ENCODE measurements at places on chromosomes 16 and 17. TPM values are rescaled to one million over a fixed set of nuclear protein-coding genes. Genes with fewer than 3 reads are reported as not detected.

HSD17B1 gene
- 0.63 TPM for total RNA-seq

LRRC37A gene
- total RNA-seq, result 1.8 TPM

OTOA gene
- 0.09 TPM for total RNA-seq

CBFA2T3 gene
- not detected for total RNA-seq

ORAI3 gene
- 12.0 TPM for total RNA-seq

TBC1D3G gene
- total RNA-seq, result not detected

ZG16 gene
- total RNA-seq, result not detected

HS3ST4 gene
- total RNA-seq, result not detected

ATP2C2 gene
- total RNA-seq, result not detected

FAM20A gene
- not detected for total RNA-seq

SCARF1 gene
- 75.1 TPM for total RNA-seq

EPX gene
- not detected for total RNA-seq

FXR2 gene
- total RNA-seq, result 33.2 TPM

SCIMP gene
- not detected for total RNA-seq

ZNF747 gene
- total RNA-seq, result 5.9 TPM

PLEKHM1 gene
- 16.2 TPM for total RNA-seq

MEIOC gene
- under 0.01 TPM for total RNA-seq

CSH1 gene
- total RNA-seq, result not detected

KRT27 gene
- not detected for total RNA-seq

OR1A1 gene
- total RNA-seq, result not detected

KIF2B gene
- total RNA-seq, result not detected

CCL17 gene
- total RNA-seq, result not detected

ICAM2 gene
- total RNA-seq, result 500 TPM

KRT14 gene
- total RNA-seq, result not detected

KRT16 gene
- total RNA-seq, result not detected

TNFRSF17 gene
- total RNA-seq, result not detected

PLEKHH3 gene
- 4.6 TPM for total RNA-seq

IL21R gene
- total RNA-seq, result 0.09 TPM

Measured in endothelial cell of coronary artery (primary cell).